Mesenchymal stem cell (in vitro differentiated cells and primary cell): ENCODE measurements at places on chromosomes 6 and 20.

DNA sequence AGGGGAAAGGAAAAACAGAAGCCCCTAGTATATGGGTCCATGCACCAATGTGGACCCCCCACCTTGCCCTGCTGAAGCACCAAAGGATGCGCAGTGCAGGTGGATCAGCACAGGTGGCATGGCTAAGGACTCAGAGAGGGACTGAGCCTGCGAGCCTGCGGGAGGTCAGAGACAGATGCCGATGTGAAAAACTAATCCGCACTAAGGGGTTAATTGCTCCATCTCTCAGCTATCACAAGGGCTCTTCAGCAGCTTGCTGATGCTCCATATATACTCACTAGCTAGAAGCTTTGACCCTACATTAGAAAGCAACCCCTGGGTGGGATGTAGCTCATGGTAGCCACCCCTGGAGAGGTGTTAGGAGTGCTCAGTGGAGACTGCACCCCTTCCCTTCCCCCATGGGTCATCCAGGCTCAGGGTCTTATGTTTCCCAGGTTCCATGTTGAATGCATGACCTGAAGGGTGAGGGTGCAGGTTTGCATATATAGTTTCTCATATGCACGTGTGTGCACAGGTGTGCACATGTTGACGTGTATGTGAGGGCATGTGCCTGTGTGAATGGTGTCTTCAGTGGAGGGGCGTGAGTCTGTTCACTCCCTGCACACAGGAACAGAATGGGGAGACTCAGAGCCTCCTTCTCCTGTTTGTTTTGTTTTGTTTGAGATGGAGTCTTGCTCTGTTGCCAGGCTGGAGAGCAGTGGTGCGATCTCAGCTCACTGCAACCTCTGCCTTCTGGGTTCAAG lies 13.4 kb upstream of the IP6K3 start:
- no peak for DNase-seq

- no peak for DNase-seq
These were observed 135.1 kb downstream of the OR2B2 start for GRCh38 chr6:27777126-27777525.

DNA sequence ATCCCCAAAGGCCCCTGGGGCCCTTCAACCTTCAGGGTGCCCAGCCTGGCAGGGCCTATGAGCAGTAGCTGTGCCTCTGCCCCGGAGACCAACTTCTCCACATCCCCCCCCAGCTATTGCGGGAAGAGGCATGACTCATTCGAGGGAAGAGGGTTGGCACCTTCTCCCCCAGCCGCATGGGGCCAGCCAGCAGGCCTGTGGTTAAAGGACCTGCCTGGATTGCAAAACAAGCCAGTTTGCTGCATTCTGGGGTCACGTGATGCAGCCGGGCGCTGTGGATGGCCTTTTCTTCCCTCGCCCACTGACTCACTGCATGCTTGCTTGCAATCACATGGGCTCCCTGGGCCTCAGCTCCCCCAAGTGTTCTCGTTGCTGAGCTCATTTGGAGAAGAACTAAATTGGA lies 182.5 kb downstream of the MAFB start:
- DNase-seq, result peak; percentile 97

- DNase-seq, result no peak
These were observed 177.2 kb upstream of the RNF24 start for GRCh38 chr20:4192378-4193068.

DNA sequence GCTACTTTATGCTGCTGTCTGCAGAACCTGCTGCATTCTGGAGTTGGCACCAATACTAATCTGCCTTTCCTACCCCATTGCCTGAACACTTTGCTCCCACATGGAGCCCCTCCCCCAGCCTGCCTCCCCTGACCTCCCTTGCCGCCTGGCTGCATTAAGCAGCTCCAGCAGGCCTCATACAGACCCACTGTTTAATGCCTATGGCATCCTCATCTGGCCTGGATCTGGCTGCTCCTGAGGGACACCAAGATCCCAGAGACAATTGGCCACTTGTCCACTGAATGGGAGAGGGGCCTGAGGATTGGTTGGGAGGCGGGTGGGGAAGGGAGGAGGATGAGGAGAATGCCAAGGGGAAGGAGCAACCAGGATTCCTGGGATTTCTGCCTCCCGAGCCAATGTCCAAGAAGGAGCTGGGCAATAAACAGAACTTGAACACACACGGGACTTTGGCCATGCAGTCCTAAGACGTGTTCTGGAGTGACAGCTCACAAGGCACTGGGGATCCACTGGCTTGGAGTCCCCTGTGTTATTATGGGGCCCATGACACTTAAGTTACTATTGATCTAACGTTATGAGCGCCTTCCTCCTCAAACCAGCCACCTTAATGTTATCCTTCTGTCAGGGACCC lies 10.4 kb upstream of the KCNK5 start:
- DNase-seq, result no peak

DNA sequence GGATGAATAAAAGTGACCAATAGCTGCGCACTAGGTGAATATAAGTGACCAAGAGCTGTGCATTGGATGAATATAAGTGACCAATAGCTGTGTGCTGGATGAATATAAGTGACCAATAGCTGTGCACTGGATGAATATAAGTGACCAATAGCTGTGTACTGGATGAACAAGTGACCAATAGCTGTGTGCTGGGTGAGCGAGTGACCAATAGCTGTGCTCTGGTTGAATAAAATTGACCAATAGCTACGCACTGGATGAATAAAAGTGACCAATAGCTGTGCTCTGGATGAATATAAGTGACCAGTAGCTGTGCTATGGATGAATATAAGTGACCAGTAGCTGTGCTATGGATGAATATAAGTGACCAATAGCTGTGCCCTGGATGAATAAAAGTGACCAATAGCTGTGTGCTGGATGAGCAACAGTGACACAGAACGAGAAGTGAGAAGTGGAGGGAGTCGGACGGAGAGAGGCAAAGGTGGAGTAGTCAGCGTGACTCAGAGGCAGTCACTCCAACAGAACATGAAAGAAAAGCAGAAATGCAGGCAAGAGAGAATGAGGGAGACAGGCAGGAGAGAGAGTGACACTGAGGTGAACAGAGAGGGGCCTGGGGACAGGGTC lies 38.5 kb downstream of the RBM38 start:
- no peak for DNase-seq

DNA sequence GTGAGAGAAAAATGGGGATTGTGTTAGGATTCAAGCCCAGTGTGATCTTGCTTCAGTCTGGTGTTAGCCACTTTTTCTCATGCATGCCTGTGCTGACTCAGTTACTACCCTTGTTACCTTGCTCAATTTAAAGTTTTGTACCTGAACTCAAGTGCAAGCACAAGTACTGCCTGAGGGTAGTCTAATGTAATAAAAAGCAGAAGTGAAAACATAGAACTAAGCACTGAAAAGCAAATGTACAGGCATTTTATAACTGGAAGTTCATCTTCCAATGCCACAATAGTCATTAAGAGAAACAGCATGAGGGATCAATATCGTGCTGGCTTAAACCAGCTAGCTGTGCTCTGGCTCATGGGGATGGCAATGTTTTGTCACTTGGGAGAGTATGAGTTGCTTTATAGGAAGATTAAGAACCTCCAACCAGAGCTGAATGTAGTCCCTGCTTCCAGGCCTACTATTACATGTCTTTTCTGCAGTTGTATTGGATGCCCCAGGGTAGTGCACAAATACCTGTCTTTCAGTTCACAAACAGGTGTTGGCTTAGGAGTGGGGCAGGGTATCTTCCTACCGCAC lies 48.7 kb downstream of the SLC35F1 start:
- no peak for DNase-seq

DNA sequence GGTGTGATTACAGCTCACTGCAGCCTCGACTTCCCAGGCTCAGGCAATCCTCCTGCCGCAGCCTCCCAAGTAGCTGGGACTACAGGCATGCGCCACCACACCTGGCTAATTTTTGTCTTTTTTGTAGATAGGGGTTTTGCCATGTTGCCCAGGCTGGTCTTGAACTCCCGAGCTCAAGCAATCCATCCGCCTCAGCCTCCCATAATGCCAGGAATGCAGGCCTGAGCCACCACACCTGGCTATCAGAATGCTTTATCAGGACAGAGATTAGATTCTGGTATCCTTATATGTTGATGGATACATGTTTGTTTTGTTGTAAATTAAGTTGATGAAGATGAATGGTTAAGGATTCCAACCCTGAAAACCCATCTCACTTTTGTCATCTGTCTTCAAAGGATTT lies 24.2 kb downstream of the LHFPL5 start:
- DNase-seq, result no peak

DNA sequence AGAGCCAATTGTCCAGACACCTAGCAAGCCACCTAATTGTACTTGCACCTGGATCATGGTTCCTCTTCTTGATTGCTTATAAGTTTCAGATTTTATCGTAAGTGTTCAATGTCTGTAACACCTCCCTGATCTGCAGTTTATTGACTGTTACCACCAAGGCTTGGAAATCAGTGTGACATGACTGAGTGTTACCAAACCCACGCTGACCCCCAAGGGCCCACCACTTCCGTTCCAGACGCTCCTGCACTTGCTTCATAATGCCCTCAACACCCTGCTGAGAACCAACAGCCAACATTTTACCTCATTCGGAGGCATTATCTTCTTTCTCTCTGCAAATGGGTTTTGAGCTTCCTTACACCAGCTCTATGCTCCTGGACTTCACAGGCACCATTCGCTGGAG lies 6.3 kb downstream of the CCR6 start:
- DNase-seq, result no peak

DNA sequence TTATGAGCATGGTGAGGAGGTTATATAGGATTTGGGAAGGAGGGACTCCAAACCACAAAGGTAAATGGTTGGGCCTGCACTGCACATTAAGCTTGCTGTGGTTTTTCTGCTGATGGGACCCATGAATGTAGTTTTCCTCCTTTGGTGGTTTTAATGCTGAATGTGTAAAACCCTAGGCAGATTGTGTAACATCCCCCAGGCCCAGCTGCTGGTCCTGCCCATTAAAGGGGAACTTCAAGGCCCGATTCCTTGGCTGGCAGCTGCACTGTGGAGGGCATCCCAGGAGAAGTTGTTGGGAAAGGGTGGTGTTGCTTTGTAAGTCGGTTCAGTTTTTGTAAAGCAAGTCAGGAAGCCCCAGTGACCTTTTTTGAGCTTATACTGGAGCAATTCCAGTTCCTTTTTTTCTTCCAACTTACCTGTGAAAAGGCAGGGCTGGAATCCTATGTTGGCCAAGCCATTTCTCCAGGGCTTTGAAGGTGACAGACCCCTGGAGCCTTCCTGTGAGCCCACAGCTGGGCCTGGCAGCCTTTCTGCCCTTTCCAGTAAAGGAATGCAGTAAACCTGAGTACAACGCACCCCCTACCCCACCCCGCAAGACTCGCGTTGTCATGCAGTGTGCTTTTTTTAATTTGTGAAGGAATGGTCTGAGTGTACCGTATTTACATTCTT lies 43.1 kb upstream of the NAA20 start:
- DNase-seq, result peak; percentile 87

GRCh38 chr6:83708546-83708969 lies 343 bp downstream of the SNAP91 start:
- peak; percentile 29 for DNase-seq

DNA sequence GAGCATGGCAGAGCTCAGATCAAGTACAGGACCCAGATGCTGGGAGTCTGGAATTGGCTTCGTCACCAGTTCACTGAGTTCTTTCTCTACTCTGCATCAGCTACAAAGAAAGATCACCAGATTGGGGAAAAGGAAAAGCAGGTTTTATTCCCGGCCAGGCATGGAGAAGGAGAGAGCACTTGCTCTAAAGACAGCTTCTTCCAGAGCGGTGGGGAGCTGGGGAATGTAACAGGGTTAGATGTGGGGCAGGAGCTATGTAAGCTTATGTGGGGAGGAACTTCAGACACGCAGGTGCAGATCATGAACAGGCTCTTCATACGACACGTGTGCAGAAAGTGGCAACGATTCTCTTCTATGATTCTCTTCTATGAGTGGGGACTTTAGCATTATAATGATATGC lies 4.9 kb upstream of the ACSS1 start:
- DNase-seq, result no peak

DNA sequence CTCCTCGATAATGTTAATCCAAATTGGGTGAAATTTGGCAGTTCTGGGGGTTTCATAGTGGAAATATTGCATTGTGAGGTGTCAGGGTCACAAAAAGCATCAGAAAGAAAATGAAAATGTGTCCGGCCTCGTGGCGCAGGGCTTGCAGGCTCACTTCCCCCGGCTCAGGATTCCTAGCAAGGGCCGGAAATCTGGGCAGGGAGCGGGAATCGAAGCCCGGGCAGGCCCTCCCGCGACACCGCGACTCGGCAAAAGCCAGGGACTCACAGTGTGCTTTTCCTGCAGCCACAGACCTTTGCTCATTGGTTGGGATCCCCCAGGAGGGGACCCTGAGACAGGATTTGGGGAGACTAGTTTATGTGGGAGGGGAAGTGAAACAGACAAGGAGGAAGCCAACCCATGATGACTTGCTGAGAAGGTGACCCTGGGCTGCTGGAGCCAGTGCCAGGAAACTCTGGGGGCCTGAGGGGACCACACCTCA lies 847 bp upstream of the CD93 start:
- DNase-seq, result no peak

DNA sequence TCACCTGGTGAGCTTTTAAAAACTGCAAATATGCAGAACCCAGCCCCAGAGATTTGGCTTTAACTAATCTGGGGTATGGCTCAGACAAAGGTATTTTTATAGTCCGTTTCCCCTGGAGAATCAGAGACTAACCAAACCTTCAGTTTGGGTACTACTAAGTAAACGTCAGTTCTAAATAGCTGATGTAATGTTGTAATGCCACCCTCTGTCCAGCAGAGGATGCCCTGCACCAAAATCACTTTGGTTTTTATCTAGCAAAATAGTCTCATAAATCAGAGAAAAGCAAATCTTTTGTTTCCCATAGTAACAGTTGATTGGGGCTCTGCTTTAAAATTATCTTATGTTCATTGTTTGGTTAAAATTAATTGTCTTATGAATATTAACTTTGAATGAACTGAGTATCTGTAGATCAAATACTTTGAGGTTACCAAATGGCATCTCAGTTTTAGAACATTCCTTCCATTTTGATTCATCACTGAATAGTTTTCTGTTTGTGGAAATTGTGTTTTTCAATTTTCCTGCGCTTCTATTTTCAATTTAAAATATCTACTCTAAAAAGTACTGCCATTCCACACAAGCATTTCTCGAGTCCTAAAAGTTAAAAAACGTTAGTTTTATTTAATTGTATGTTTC lies 278.3 kb upstream of the PLCB4 start:
- peak; percentile 57 for DNase-seq

GRCh38 chr6:90095145-90095544 lies 200.9 kb downstream of the GJA10 start:
- no peak for DNase-seq
